SJSA1 (cell line): ENCODE measurements at places on chromosomes 11 and 22. TPM values are rescaled to one million over a fixed set of nuclear protein-coding genes. Genes with fewer than 3 reads are reported as not detected.
A peak's percentile ranks its signal among the peaks of the same experiment; 100 is the strongest.

GRCh38 chr11:99766811-99767210 is 746.1 kb downstream of the CNTN5 start:
- H3K27me3 ChIP-seq = no peaks in the 10 kb centered on the region
- H3K36me3 ChIP-seq = no peaks in the 10 kb centered on the region
- H3K4me3 ChIP-seq = no peak overlapping the region
- no peaks in the 10 kb centered on the region for H3K4me1 ChIP-seq
- no peak overlapping the region for H3K27ac ChIP-seq

DNA sequence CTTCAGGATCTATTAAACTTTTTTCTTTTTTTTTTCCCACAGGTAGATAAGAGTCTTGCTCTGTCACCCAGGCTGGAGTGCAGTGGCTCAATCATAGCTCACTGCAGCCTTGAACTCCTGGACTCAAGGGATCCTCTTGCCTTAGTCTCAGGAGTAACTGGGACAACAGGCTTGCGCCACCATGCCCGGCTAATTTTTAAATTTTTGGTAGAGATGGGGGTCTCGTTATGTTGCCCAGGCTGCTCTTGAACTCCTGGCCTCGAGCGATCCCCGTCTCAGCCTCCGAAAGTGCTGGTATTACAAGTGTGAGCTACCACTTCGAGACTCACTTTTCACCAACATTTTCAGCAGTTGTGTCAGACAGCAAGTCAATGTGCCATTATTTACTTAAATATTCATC is 962 bp downstream of the SIRT3 start:
- peaks cover 26% of the 10 kb centered on the region for H3K36me3 ChIP-seq
- H3K27me3 ChIP-seq = no peaks in the 10 kb centered on the region
- DNase-seq = no peak
- no peak overlapping the region for H3K27ac ChIP-seq

GRCh38 chr11:85742348-85742747 is 56.4 kb upstream of the CCDC89 start:
- no peak overlapping the region for H3K27ac ChIP-seq
- H3K4me3 ChIP-seq = no peak overlapping the region
- H3K36me3 ChIP-seq = no peaks in the 10 kb centered on the region
- no peaks in the 10 kb centered on the region for H3K27me3 ChIP-seq

Gene CRYBB1
- total RNA-seq = not detected in 2 replicates

GRCh38 chr22:49136816-49137180 is 690.9 kb downstream of the BRD1 start:
- no peaks in the 10 kb centered on the region for H3K36me3 ChIP-seq
- H3K27me3 ChIP-seq = no peaks in the 10 kb centered on the region
- H3K27ac ChIP-seq = no peak overlapping the region

DNA sequence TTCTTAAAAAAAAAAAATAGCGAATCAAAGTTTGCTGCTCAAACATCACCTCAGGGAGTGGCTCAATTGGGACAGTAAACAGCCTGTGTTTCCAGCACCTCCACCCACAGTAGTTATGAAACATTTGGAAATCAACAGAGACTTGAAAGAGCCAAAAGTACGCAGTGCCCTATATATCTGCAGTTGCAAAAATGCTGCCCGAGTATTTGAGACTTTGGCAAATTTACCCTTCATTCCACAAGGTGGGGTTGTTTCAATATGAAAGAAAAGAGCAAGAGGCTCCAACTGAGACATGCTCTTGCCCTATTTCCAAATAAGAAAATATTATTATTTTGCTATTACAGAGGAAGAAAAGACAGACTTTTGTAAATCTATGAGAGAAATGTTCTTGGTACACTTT is 851.1 kb upstream of the RAG2 start:
- no peak overlapping the region for H3K27ac ChIP-seq
- H3K4me3 ChIP-seq = no peak overlapping the region
- H3K4me1 ChIP-seq = no peaks in the 10 kb centered on the region

GRCh38 chr11:96272529-96273222 is 70.3 kb downstream of the MAML2 start:
- H3K36me3 ChIP-seq = no peaks in the 10 kb centered on the region
- no peak for DNase-seq
- H3K27me3 ChIP-seq = no peaks in the 10 kb centered on the region
- no peak overlapping the region for H3K27ac ChIP-seq
- no peaks in the 10 kb centered on the region for H3K4me1 ChIP-seq
- H3K4me3 ChIP-seq = no peak overlapping the region

Gene TNKS1BP1
- total RNA-seq = 27.1 and 32.1 TPM in 2 replicates

Gene ISX
- total RNA-seq = not detected in 2 replicates

GRCh38 chr11:72624496-72625201 is 49.6 kb downstream of the PDE2A start:
- H3K27ac ChIP-seq = no peak overlapping the region
- H3K27me3 ChIP-seq = peaks cover 4% of the 10 kb centered on the region; the same call in 1 of the 2 replicates
- DNase-seq = no peak
- no peaks in the 10 kb centered on the region for H3K36me3 ChIP-seq

Gene CELSR1
- 0.41 and 1.1 TPM in 2 replicates for total RNA-seq

GRCh38 chr11:125068368-125068767 is 5.3 kb downstream of the SLC37A2 start:
- H3K4me1 ChIP-seq = peaks cover 4% of the 10 kb centered on the region
- peaks cover 11% of the 10 kb centered on the region; the same call in 1 of the 2 replicates for H3K27me3 ChIP-seq
- no peak overlapping the region for H3K4me3 ChIP-seq

DNA sequence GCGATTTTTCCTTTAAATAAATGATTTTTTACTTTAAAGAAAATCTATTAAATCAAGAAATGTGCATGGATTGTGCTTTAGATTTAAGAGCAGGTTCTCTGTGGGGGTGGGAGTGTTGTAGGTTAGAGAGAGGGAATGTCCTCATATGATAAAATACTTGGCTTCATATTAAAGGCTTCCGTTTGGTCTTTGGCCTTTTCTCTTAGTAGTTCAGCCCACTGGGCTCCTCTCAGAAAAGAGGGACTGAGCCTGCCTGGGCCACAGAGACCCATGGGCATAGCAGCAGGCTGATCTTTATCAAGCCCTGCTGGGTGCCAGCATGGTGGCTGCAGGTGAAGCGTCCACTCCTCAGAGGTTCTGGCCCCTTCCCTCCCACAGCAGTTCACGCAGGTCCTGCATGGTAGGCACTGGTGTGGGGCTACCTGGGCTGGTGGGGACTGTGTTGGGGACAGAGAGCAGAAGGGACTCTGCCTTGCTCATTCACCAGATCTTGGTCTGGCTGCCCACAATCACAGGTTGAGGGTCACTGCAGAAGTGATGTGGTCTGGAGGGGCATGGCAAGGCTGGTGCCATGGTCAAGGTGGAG is 4.3 kb downstream of the PANX1 start:
- no peak overlapping the region for H3K4me3 ChIP-seq
- H3K27me3 ChIP-seq = no peaks in the 10 kb centered on the region
- no peak for DNase-seq
- H3K4me1 ChIP-seq = peaks cover 55% of the 10 kb centered on the region

Gene EXPH5
- total RNA-seq = 0.05 TPM in 1 of 2 replicates, not detected in the other

DNA sequence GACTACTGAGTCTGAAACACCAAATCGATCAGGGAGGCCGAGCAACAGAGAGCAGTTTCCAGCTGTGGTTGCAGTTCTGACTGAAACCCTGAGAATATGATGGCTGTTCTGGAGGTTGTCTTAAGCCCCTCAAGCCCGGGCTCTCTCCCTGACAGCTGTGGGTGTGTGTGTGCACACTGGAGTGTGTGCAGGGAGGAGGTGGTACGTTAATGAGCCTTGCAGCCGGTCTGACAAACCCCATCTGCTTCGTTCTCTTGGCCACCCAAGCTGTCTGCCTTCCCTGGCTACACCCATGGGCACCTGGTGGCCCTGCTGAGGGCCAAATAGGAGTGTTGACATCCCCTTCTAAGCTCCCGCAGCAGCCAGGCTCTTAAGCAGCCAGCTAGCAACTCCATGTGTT is 189.8 kb downstream of the KIRREL3 start:
- no peaks in the 10 kb centered on the region for H3K36me3 ChIP-seq
- no peak for DNase-seq
- no peaks in the 10 kb centered on the region for H3K27me3 ChIP-seq
- H3K4me1 ChIP-seq = peaks cover 9% of the 10 kb centered on the region

- H3K36me3 ChIP-seq = peaks cover 95% of the 10 kb centered on the region
- no peak for DNase-seq
- H3K27ac ChIP-seq = no peak overlapping the region
Observed at GRCh38 chr11:93736129-93736528, 5.2 kb downstream of the TAF1D start.

DNA sequence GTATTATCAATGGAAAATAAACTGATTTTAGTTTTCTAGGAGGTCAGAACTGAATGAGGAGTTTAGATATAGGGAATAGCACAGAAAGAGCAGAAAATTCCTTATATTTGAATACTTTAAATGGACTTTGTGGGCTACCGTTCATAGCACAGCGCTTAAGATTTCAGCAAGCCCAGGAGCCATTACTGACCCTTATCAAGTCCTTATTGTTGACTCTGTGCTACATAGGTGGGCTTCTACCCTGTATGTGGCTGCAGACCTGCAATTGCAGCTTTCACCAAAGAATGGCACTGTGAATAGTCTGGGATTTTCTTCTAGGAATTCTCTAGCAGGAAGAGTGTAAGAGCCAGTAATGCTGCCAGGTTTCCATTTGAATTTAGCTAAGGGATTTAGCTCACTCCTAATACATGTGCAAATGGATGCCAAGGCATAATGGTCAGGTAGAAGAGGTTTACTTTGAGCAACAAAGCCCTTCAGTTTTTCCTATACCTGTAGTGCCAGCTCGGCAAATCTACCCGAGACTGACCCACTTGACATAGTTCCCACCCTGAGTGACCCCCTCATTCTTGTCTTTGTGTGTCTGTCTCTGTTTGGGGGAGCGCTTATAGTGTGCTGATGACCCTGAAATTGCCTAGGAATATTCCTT is 42.5 kb upstream of the DLAT start:
- H3K36me3 ChIP-seq = peaks cover 12% of the 10 kb centered on the region
- H3K27ac ChIP-seq = peak overlapping the region; percentile 93
- peaks cover 28% of the 10 kb centered on the region for H3K4me1 ChIP-seq
- H3K4me3 ChIP-seq = no peak overlapping the region
- no peak for DNase-seq

- H3K36me3 ChIP-seq = peaks cover 27% of the 10 kb centered on the region
- H3K4me1 ChIP-seq = peaks cover 98% of the 10 kb centered on the region
- H3K27me3 ChIP-seq = no peaks in the 10 kb centered on the region
- H3K27ac ChIP-seq = peak overlapping the region; percentile 86
- H3K4me3 ChIP-seq = no peak overlapping the region
Observed at GRCh38 chr11:128502726-128503125, 84.6 kb downstream of the ETS1 start.

DNA sequence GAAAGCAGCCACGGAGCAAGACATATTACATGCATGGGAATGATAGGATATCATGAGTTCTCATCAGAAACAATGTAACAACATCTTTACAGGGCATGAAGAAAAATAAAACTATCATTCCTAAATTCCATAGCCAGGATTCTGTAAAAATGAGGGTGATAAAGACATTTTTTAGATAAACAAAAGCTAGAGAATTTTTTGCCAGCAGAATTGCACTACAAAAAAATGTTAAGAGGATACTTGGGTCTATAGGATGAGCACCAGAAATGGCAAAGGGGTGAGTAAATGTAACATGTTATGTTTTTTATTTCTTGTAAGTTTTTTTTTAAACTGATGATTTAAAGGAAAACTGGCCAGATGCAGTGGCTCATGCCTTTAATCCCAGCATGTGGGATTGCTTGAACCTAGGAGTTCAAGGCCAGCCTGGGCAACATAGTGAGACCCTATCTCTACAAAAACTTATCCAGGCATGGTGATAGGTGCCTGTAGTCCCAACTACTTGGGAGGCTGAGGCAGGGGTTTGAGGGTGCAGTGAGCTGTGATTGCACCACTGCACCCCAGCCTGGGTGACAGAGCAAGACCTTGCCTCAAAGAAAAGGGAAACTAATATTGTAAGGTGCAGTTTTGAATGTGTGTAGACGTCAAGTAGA is 33.2 kb downstream of the TBX1 start:
- no peak overlapping the region for H3K4me3 ChIP-seq
- no peak for DNase-seq
- H3K27ac ChIP-seq = no peak overlapping the region

Gene TEF
- 7.4 and 9.4 TPM in 2 replicates for total RNA-seq

DNA sequence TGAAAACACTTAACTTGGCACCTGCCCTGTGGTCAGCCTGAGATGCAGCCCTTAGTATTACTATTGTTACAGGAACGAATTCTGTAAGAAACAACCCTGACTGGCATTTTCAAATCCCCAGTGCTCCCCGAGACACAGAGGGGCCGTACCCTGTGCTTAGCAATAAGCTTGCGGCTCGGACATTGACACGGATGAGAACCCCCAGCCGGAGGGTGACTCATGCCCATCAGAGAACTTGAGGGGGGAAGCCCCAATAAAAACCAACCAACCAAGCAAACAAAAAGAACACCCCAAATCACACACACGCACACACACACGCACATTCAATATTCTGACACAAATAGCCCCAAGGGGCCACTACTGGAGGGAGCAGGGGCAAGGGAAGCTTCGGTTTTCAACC is 63.8 kb downstream of the SHISAL1 start:
- H3K27me3 ChIP-seq = no peaks in the 10 kb centered on the region
- H3K4me1 ChIP-seq = no peaks in the 10 kb centered on the region
- no peak for DNase-seq
- no peaks in the 10 kb centered on the region for H3K36me3 ChIP-seq
- no peak overlapping the region for H3K4me3 ChIP-seq

Gene ASCL2
- total RNA-seq = not detected in 2 replicates

- peaks cover 9% of the 10 kb centered on the region for H3K4me1 ChIP-seq
- H3K36me3 ChIP-seq = no peaks in the 10 kb centered on the region
- no peak overlapping the region for H3K4me3 ChIP-seq
- H3K27ac ChIP-seq = no peak overlapping the region
Observed at GRCh38 chr11:13283636-13284035, 6.0 kb downstream of the BMAL1 start.

Gene KCNJ4
- not detected in 2 replicates for total RNA-seq

GRCh38 chr11:38842991-38843390 is 2245.0 kb upstream of the RAG2 start:
- H3K27ac ChIP-seq = no peak overlapping the region
- H3K36me3 ChIP-seq = no peaks in the 10 kb centered on the region
- no peaks in the 10 kb centered on the region for H3K4me1 ChIP-seq
- no peak overlapping the region for H3K4me3 ChIP-seq
- no peaks in the 10 kb centered on the region for H3K27me3 ChIP-seq
- DNase-seq = no peak

DNA sequence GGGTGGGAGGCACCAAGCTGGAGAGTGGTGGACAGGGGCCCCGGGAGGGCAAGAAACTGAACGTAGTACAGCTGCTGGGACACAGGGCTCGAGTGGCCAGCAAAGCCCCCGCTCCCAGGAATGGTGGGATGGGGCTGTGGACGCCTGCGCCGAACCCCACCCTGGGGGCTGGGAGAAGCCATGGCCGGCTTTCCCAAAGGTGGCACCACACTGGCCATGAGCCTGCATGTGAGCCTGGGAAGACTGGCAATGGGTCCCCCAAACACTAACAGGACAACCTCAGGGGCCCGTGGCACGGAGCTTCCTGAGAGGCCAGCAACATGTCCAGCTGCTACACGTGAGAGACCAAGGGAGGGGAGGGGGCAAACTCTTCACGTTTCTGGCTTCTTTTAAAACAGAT is 4.0 kb downstream of the ALG12 start:
- no peak overlapping the region for H3K4me3 ChIP-seq
- H3K27me3 ChIP-seq = no peaks in the 10 kb centered on the region
- no peak for DNase-seq
